ENCODE measurements at places on chromosomes 5 and 9.

DNA sequence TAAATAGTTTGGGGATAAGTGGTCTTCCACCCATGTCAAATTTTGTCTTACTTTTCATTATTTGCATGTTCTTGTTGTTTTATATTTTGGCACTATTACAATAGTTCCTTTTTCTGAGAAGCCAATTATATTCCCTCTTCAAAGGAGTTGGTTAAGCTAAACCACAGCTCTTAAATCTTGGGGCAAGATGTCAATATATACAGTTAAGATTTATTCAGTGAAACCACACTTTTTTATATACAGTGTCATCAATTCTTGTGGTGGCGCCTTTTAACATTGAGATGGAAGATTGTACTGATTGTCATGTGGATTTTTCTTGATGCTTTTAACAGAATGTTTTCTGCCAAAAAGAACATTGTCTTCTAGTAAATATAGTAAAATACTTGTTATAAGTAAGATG is 104.1 kb downstream of the MTREX start:
- no peak for DNase-seq

- DNase-seq = no peak
Observed at GRCh38 chr9:32524892-32525708, 896 bp downstream of the RIGI start.

- no peak for DNase-seq
Observed at GRCh38 chr9:38129366-38129765, 60.3 kb upstream of the SHB start.

- no peak for DNase-seq
Observed at GRCh38 chr5:42242210-42242609, 181.0 kb upstream of the GHR start.

DNA sequence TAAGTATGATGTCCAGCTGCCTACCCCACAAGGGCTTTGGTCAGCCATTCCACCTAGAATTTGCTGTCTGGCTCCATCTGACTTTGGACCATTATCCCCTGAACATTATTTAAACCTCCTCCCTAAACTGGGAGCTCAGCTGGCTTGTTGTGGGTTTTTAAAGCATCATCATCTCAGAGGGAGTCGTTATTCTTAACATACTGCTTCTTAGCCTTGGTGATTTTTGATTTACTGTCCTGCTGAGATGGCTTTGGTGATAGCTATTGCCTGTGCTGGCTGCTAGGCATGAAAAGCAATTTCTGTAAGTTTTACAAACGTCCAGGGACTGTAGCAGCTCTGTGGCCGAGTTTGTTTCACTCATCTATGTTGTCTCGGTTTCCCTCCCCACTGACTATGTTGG is 256.1 kb downstream of the NR3C1 start:
- no peak for DNase-seq

DNA sequence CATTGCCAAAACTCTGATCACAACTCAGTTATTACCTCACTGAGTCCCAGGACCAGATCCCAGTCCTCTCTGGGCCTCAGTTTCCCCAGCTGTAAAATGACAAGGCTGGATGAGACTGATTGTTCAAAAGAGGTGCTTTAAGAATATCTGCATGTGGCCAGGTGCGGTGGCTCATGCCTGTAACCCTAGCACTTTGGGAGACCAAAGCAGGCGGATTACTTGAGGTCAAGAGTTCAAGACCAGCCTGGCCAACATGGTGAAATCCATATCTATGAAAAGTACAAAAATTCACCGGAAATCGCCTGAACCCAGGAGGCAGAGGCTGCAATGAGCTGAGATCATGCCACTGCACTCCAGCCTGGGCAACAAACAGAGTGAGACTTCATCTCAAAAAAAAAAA is 8.3 kb downstream of the ATOX1 start:
- DNase-seq = no peak

- no peak for DNase-seq
Observed at GRCh38 chr9:4490705-4491625, 697 bp downstream of the SLC1A1 start.

GRCh38 chr9:123753016-123753415 is 176.9 kb downstream of the DENND1A start:
- DNase-seq = no peak

GRCh38 chr5:79318935-79319614 is 83.1 kb downstream of the JMY start:
- DNase-seq = no peak

GRCh38 chr5:164188733-164189148 is 683.3 kb downstream of the MAT2B start:
- no peak for DNase-seq

DNA sequence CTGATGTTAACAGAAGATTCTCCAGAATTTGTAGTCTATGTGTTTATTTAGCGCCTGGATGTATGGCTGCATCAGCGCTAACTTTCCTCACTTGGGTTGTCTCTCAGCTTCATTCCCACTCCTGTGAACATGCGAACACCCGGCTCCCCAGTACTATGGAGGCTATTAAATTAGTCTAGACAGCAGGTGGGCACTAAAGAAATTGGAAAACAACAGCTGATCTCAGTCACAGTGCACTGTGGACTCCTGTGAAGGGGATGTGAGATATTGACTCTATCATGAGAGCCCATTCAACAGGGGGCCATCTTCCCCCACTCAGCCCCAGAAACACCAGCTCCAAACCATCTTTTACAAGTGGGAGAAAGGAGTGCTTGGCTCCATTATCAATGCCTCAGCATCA is 471.0 kb downstream of the KDM4C start:
- DNase-seq = no peak

- no peak for DNase-seq
Observed at GRCh38 chr9:128921881-128922763, 1.3 kb downstream of the PHYHD1 start.

DNA sequence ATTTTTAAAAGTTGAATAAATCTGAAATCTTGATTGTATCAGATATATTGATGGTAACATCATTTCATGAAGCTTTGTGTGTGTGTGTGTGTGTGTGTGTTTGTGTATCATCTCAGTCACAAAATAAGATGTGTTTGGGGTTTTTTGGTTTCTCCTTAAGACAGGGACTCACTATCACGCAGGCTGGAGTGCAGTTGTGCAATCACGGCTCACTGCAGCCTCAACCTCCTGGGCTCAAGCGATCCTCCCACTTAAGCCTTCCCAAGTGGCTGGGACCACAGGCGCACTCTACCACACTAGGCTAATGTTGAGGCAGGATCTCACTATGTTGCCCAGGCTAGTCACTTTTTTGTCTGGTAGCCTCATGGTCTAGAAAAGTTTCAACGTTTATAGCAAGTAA is 83.4 kb upstream of the DMRT1 start:
- no peak for DNase-seq

DNA sequence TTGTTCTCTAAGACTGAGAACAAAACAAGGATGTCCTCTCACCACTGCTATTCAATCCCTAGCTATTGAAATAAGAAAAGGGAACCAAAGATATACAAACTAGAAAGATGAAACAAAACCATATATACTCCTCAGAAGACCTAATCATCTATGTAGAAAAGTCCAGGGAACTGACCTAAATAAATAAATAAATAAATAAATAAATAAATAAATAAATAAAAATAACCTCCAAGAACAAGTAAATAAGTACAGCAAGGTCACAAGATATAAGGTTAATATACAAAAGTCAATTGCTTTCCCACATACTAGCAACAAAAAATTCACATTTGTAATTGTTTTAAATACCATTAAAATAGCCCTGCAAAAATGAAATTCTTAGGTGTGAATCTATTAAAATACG is 54.6 kb downstream of the DTWD2 start:
- DNase-seq = no peak

GRCh38 chr5:140217299-140218026 is 42.5 kb downstream of the CYSTM1 start:
- no peak for DNase-seq

DNA sequence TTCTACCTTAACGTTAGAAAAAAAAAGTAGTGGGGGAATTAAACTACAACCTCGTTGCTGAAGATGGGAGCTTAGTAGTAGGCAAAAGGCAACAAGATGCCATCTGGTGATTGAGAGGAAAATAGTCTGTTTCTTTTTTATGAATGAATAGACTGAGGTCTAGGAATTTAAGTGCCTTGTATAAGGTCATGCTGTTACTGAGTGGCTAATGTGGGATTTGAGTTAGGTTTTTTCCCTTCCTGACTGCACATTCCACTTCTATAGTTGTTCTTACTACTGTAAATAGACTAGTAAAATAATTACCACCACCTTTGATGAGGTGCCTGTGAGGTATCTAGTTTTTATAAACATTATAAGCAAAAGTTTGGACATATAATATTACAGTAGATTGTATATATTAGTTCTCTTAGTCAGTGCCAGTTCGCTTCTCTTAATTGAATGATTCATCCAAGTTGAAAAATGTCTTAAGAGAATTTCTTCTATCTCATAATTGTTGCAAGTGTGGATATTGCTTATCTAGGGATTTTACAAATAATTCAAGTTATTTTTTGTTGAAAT is 19.1 kb downstream of the FSD1L start:
- no peak for DNase-seq

GRCh38 chr9:124442379-124442778 is 7.9 kb upstream of the ADGRD2 start:
- no peak for DNase-seq

DNA sequence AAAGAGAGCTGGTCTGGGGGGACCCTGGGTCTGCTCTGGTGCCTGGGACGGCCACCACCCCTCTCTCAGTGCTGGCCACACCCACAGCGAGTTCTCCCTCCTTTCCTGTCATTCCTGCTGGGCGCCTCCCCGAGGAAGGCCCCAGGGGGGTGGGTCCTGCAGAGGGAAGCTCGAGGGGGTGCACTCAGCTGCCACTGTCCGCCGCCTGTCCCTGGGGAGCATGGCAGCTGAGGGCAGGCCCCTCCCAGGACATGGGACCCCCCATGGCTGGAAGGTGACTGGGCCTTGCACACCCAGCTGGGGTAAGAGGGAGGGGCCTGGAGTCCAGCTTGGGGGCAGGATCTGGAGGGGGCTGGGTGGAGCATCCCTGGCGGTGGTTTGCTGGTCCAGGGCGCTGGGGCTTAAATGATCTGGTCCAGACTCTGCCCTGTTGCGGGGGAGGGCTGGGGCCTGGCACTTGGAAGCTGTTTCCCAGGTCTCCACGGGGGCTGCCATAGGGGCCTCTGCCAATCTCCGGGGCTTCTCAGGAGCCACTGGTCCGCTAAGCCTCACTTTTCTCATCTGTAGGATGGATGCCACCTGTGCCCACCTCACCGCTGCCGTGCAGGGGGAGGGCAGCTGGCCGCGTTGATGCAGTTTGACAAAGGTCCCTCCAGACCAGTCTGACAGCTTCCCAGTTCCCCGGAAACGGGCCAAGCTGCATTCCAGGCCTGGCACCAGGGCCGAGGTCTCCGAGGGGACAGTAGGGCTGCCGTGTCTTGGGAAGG is 6.0 kb upstream of the SLC2A6 start:
- no peak for DNase-seq

DNA sequence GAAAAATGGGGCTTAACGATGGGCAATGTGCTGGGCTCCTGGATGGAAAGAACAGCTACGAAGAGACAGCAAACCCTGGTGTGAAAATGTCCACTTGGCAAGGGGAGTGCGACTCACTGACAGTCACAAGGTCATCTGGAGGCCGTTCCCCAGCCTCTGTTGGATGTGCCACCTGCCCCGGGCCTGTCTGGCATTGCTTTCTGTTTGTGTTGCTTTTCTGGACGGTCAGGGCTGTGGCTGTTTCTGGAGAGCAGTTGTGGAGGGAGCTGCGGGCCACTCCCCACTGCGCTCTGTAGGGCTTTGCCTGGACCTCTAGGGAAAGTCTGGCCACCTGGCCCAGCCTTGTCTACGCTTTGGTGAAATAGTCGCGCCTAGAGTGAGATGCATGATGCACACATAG is 185.3 kb downstream of the IRX1 start:
- DNase-seq = no peak

- DNase-seq = no peak
Observed at GRCh38 chr5:1229822-1230221, 4.6 kb downstream of the SLC6A18 start.

DNA sequence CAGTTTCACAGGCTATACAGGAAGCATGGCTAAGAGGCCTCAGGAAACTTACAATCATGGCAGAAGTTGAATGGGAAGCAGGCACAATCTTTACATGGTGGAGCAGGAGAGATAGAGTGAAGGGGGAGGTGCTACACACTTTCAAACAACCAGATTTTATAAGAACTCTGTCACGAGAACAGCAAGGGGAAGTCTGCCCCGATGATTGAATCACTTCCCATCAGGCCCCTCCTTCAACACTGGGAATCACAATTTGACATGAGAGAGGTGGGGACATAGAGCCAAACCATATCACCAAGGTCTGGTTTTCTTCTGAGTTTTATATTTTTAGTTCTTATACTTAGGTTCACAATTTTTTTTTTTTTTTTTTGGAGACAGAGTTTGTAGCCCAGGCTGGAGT is 16.1 kb downstream of the ZCCHC9 start:
- no peak for DNase-seq
